ENCODE measurements at places on chromosomes 11 and 22.

DNA sequence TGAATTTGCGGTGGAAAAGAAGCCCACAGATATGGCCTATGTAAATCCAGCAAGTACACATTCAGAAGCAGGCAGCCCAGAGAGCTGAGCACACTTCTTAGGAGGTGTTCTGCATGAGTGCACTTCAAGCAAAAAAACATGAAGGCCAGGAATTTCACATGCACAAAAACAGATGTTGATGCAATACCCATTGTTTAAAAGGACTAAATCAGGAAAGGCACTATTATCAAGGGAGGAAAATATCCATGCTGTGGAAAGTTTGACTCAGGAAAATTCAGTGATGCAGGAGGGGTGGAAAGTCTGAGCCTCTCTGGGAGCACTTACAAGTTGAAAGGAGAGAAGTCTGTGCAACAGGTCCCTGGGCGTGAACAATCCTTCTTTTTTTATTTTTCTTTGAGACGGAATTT, 15.8 kb upstream of the CARS1 start:
- peak; percentile 53 for DNase-seq

DNA sequence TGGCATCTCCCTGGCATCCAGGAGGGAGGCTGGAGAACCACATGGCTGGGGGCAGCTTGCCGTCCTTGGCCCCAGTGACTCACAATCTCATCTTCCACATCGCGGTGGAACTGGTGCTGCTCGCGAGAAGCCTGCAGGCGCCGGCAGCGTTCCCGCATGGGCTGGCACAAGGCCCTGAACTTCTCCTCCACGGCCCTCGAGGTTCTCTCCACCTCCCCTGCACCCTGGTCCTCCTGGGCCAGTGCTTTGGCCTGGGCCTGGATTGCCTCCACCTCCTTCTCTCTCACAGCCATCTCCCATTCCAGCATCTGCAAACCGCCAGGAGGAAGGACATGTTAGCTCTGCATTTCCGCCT, 16.3 kb upstream of the RBM4B start:
- DNase-seq: no peak

GRCh38 chr11:118434553-118435289, 1.6 kb upstream of the KMT2A start:
- no peak for DNase-seq

DNA sequence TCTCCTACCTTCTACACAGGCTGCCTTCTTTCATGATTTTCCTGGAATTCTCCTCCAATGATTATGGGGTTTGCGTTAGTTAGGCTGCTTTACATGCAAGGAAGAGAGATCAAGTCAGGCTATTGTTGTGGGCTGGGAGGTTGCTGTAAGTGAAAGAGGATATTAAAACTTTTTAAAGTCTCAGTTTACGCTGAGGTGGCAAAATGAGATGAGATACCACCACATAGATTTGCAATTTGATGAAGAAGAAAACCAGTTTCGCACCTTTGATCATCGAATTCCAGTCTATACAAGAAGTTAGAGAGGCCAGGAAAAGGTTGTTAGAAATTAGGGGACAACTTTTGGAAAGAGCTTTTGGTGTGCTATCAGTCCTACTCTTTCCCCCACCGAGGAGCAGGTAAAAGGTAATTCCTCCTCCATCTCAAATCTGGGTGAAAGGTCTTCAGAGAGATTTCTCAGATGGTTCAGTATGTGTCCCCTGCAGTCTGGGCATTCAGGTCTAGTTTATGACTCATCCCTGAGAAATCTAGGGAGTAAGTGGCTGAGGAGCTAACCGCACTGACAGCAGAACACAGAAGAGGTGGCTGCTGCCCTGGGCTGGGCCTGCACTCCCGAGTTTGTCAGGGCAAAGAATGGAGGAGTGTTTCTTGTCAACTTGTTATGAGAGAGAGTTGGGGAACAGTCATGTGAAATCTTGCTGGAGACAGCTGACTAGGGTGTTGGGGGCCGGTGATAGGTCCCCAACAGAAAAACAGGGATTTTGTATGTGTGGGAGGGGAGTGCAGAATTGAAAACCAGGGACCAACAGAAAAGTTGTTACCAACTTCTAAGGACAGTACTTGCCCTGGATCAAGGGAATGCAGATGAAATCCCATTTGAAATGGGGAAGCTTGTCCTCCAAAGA, 34.7 kb downstream of the CCDC83 start:
- DNase-seq: peak; percentile 32

- DNase-seq: peak; percentile 28
These were observed 37.5 kb upstream of the LYVE1 start for GRCh38 chr11:10605941-10606381.

- no peak for DNase-seq
These were observed 651.1 kb downstream of the METTL15 start for GRCh38 chr11:28759311-28759710.

DNA sequence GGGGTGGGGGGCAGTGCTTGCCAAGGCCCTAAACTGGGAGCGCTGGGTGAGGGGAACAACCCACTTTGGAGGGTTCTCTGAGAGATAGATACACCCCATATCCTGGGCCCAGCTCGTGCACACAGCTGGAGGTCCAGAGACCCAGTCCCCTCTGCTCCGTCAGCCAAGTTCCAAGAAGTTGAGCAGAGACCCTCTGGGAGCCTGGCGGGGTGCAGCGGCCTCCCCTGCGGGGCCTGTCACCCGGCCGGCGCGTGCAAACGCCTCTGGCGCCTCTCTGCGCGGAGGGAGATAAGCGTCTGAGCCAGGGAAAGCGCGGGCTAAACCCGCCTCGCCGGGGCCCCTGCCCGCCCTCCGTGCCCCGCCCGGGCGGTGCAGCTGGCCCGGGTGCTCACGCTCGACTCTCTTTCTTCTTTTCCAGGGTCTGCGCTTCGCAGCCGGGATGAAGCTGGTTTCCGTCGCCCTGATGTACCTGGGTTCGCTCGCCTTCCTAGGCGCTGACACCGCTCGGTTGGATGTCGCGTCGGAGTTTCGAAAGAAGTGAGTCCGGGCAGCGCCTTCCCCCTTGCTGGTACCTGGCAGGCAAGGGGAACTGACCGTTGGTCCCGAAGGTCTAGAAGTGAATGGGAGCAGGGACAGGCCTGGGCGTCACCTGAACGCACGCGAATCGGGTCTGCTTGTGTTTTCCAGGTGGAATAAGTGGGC, 540 bp downstream of the ADM start:
- no peak for DNase-seq
